ENCODE measurements at places on chromosomes 4 and X.

- DNase-seq, result no peak
Observed at GRCh38 chr4:152016303-152016620, 255.5 kb upstream of the GATB start.

- DNase-seq, result no peak
Observed at GRCh38 chr4:156344397-156344796, 390.7 kb upstream of the CTSO start.

DNA sequence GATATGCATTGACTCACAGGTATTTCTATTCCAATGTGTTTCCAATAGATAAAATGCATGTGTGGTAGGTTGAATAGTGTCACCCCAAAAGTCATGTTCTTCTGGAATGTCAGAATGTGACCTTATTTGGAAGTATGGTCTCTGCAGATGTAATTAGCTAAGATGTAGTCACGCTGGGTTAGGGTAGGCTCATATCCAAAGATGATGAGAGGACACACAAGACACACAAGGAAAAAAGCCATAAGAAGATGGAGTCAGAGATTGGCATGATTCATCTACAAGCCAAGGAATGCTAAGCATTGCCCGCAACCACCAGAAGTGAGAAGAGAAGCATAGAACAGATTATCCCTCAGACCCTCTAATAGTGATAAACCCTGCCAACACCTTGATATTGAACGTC is 17.5 kb downstream of the ZNF330 start:
- DNase-seq, result no peak

DNA sequence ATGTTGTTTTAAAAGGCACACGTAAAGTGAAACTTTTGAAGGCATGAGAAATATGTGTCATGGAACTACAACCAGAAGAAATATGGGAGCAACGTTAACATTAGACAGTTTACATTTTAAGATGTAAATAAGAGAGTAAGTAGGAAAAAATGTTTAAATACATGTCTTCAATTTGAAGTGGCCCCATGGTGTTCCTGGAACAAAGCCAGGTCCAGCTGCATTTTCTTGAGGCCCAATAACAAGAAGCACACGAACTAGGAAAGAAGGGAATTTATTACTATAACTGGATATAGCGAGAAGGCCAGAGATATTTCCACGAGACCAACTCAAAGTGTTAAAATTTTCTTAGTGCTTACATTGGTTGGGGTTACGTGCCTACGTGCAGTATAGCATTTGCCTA is 458.1 kb downstream of the KCTD8 start:
- DNase-seq, result peak; percentile 14

GRCh38 chrX:13094828-13095341 is 50.5 kb upstream of the FAM9C start:
- DNase-seq, result peak; percentile 23

DNA sequence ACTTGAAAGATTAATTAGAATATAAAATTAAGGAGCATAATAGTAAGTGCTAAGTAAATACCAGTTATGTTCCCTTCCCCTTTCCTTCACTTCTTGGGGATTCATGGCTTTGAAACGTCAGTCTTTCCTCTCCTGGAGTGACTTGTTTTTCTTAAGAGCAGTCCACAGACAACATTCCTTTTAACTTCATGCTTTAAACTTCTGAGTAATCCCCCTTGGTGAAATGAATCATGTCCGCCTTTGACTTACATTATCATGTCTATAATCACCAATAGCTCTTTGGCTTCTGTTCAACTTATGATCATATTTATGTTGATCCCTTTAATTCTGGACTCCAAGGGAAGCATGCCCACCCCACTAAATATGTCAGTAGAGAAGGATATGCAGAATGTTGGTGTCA is 1012.1 kb upstream of the SLIT2 start:
- peak; percentile 55 for DNase-seq

GRCh38 chrX:154411981-154412340 is 622 bp downstream of the TAFAZZIN start:
- peak; percentile 67 for DNase-seq

DNA sequence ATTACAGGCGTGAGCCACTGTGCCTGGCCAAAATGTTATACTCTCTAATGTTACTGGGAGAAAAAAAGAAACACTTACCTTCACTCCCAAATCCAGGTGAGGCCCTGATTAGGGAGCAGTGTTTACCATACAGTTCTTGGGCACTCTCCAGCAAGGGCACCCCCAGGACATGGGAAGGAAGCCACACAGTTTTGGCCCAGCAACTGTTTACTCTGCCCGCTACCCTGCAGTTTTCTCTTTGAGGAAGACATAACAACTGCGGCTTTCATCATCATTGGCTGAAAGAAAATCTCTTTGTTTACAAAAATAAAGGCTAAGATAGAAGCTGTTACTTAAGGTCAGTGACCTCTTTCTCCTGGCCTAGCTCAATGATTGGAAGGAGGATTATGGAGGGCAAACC is 145.5 kb upstream of the DUSP21 start:
- no peak for DNase-seq

DNA sequence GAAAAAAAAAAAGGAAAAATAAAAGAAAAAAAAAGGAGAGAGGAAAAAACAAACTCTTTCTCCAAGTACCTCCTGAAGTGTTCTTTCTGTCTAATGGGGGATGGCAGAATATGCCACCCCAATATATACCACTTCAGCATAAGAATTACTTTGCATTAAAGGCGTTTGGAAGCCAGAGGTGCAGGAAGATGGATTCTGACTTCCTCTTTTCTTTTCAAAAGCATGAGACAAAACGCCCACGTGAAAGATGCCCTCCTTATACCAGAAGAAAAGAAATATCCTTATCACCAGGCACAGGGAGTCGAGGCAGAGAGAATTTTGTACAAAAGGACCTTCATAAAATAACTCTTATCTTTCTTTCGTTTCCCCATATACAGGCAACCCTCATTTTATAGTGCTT is 40.9 kb downstream of the COX18 start:
- DNase-seq, result no peak

DNA sequence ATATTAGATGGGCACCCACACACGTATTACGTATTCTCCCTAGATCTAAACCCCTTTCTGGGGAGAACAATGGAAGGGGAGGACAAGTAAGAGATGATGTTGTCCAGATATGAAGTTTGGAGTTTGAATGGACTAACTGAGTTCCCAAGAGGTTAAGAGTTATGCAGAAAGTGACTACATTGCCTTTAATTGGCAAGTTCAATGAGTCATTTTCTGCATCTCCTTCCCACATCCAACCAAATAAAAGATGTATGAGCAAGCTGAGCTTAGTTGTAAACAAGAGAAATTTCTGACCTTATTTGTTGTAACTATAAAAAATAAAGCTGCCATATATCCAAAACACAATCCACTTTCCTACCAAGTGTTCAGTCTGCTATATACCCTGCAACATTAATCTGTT is 50.5 kb downstream of the TIGD2 start:
- DNase-seq, result peak; percentile 20

DNA sequence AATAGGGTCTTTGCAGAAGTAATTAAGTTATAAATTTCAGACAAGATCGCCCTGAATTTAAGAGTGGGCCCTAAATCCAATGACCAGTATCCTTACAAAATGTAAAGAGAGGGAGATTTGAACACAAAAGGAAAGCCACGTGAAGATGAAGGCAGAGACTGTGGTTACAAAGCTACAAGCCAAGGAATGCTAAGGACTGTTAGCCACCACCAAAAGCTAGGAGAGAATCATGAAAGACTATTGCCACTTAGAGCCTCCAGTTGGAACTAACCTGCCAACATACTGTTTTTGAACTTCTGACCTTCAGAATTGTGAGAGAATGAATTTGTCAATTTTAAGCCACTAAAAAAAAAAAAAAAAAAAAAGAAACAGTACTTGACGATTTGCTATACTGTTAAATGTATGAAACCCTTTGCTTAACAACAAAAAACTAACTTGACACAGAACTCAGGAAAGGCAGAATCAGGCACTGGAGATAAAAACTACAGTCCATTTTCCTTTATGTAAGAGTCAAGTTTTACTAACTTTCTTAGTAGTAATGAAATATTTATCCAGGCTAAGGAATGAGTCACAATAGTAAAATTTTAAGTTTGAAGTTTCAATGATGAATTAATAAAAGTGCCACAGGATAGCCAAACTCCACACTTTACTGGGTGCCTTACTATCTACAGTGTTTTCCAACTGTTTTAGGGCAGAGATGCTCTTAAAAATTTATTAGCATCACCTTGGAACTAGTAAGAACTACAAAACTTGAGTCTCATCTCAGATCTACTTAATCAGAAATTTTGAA is 25.1 kb downstream of the DHX15 start:
- DNase-seq, result no peak

DNA sequence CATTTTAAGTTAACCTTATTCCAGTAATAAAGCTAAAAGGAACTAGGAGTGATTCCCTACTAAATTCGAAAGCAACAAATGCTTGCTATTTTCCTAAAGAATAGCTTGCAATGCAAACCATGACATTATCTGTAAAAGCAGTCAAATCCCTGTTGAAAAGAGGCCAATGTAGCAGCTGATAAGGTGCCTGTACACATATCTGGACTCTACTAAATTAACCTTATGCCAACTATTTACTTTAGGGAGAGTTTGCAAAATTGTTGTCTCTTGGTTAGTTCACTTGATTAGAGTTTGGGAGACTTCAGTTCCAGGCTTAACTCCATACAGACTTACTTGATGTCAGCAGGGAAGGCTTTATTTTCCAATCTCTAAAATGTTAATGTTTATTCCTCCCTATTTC is 6.0 kb downstream of the IL13RA2 start:
- DNase-seq, result no peak

DNA sequence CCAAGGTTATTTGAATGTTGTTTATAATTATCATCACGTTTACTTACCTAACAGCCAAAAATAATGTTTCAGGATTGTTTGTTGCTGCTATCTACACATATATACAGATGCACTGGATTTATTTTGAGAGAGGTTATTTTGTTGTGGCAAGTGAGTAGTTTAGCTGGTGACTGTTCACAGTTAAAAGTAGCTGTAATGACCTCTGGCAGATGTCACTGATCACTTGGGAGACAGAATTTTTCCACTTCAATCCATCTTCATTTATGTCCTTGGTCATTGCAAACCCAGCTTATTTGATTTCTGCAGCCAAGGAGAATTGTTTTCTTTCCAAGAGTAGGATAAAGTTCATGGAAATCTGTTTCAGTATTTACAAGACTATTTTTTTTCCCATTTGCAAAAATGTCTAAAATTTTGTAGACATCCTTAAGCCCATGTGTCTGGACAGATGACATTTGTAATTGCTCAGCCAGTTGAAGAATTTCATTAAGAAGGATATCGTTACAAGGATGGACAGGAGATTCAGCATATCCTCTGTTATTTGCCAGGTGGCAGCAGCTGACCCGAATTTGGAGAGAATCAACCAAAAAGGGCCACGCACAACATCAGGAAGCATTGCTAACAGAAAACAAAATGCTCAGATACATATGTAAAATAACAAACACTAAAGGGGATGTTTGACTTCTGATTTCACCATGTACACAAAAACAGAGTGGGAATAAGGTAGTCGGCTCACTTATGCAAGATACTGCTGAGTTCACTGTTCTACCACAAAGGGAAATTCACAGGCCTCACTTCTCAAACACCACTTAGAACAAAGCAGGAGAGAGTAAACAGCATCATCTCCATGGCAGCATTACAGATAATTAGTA is 64.5 kb downstream of the GPRIN3 start:
- DNase-seq, result peak; percentile 50

DNA sequence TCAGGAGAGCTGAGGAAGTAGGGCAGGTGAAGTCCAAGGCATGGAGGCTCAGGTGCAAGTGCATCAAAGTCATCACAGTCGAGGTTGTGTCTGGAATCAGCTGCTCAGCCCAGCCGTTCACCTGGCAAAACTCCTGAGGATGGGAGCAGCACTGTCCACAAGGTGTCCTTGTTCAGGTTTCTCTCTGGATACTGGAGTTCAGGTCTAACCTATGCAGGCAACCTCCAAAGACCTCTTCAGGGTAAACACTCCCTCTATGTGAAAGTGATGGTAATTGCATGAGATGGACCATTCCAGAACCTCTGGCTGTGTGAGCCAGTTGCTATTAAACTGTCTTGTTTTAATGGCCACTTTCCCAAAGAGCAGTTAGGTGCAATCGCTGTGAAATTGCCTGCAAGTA is 120.2 kb upstream of the PSAPL1 start:
- no peak for DNase-seq

- DNase-seq, result no peak
Observed at GRCh38 chr4:73439991-73440390, 4.0 kb downstream of the AFP start.

DNA sequence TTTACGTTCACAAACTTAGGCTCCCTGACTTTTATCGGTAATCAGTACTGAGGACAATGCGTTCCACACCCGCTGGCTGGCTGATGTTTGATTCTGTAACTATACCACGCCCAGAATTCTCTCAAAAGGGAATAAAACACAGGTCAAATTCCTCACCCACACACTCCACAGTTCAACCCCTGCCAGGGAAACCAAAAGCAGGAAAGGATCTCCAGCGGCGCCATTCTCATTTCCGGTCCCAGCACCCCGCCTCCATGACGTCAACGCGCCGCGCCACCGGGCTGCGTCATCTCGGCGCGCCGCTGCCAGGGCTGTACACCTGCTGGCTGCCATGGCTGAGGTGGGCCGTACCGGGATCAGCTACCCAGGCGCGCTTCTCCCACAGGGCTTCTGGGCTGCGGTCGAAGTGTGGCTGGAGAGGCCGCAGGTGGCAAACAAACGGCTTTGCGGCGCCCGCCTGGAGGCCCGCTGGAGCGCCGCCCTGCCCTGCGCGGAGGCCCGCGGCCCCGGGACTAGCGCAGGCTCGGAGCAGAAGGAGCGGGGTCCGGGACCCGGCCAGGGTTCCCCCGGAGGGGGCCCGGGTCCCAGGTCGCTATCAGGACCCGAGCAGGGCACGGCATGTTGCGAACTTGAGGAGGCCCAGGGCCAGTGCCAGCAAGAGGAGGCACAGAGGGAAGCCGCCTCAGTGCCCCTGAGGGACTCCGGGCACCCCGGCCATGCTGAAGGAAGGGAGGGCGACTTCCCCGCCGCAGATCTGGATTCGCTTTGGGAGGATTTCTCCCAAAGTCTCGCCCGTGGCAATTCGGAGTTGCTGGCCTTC is at the start of the genes ACOX3 and TRMT44:
Gene ACOX3 (minus strand): TSS at position 232 of the 820 bp plus-strand sequence. CDS start 24,202 bp downstream, outside the sequence.
Gene TRMT44 (plus strand): TSS at position 286 of the 820 bp plus-strand sequence. CDS start 46 bp downstream, at position 332.
- peak; percentile 92 for DNase-seq

- peak; percentile 78 for DNase-seq
Observed at GRCh38 chrX:2500091-2500802, 529 bp downstream of the DHRSX start.

- DNase-seq, result no peak
Observed at GRCh38 chrX:20427173-20427770, 160.6 kb upstream of the RPS6KA3 start.

DNA sequence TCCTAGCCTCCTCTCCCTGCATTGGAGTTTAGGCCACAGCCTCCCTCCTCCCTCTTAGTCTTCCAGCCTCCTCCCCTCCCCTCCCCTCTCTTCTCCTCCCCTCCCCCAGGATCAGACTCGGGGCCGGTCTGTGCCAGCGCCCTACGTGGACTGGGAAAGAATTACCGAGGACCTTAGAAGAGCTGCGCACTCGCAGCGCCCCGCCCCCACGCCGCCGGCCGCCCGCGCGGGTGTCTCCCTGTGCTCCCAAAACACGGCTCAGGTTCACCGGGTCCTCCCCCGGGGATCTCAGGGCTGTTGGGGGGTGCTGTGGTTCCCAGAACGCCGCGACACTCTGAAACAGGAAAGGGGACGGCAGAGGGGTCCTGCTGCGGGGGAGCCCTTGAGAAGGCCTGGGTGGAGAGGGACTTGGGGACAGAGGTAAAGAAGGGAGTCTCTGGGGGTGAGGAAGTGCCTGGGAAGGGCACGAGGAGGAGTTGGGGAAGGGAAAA is 122.3 kb upstream of the TBL1X start:
- DNase-seq, result peak; percentile 84

- peak; percentile 88 for DNase-seq
Observed at GRCh38 chr4:69054578-69055200, 41.6 kb upstream of the UGT2B7 start.
